Activated CD4-positive, alpha-beta memory T cell treated with anti-CD3 and anti-CD28 coated beads, Interleukin-2, amount 10 ng/mL, durations not matched to agents 7 days and 5 days (primary cell): ENCODE measurements at places on chromosomes 5 and 9. TPM values are rescaled to one million over a fixed set of nuclear protein-coding genes. Genes with fewer than 3 reads are reported as not detected.

The BSPRY gene
- 7.3 TPM for total RNA-seq

DNA sequence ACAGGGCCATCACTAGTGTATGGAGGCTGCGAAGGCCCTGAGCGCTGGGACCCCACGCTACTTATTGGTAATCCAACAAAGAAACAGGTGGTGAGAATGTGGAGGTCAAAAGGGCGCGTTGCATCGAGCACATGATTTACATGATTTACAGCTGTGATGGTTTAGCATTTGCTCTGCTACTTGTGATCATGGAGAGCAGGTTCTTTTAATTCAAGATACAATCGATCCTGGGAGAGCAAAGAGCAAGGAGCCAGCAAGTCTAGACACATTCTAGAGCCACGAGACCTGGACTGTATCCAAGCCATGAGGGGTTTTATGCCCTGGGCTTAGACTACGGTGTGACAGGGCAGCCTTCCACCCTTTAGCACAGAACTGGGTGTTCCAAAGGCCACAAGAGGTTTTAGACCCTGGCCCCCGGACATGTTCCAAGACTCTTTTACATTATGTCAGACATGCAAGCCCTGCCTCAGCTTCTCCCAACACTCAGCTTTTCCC lies 47.0 kb upstream of the CLK4 start:
- no peaks in the 10 kb centered on the region for H3K36me3 ChIP-seq
- H3K27me3 ChIP-seq, result no peaks in the 10 kb centered on the region

GRCh38 chr5:111223101-111223786 lies 940 bp upstream of the CAMK4 start:
- DNase-seq, result no peak
- H3K4me1 ChIP-seq, result peaks cover 35% of the 10 kb centered on the region
- peaks cover 3% of the 10 kb centered on the region for H3K27me3 ChIP-seq

- H3K27ac ChIP-seq, result no peak overlapping the region
- H3K4me3 ChIP-seq, result no peak overlapping the region
- DNase-seq, result no peak
- H3K36me3 ChIP-seq, result no peaks in the 10 kb centered on the region
- H3K4me1 ChIP-seq, result no peaks in the 10 kb centered on the region
Measured at GRCh38 chr5:39696672-39697398, 272.1 kb upstream of the DAB2 start.

DNA sequence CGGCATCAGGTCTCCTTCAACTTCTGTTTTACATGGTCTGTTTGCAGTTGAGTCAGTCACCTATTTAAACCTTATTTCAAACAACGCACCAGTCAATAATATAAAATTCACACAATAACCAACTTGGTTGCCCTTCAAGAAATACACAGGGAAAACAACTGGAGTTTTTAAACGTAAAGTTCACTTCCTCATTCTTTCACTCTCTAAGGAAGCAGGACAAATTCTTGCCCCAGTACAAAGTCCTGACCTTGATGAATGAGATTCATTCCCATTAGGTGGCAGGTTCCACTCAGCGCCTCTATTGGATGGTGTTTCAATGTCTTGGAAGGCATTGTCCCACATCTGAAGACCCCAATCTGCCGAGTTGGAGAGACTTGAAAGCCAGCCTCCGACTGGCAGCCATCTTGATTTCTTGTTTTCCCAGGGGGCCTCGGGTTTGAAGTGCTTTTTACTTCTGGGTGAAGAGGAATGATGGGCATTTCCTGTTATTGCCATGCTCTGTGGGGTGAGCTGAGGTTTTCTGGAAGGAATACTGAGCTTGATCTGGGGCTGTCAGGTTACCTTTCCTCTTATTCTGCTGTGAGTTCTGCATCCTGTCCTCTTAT lies 105.0 kb downstream of the ACER2 start:
- DNase-seq, result no peak
- H3K27ac ChIP-seq, result no peak overlapping the region
- H3K4me3 ChIP-seq, result no peak overlapping the region
- H3K4me1 ChIP-seq, result peaks cover 19% of the 10 kb centered on the region
- peaks cover 8% of the 10 kb centered on the region for H3K27me3 ChIP-seq

DNA sequence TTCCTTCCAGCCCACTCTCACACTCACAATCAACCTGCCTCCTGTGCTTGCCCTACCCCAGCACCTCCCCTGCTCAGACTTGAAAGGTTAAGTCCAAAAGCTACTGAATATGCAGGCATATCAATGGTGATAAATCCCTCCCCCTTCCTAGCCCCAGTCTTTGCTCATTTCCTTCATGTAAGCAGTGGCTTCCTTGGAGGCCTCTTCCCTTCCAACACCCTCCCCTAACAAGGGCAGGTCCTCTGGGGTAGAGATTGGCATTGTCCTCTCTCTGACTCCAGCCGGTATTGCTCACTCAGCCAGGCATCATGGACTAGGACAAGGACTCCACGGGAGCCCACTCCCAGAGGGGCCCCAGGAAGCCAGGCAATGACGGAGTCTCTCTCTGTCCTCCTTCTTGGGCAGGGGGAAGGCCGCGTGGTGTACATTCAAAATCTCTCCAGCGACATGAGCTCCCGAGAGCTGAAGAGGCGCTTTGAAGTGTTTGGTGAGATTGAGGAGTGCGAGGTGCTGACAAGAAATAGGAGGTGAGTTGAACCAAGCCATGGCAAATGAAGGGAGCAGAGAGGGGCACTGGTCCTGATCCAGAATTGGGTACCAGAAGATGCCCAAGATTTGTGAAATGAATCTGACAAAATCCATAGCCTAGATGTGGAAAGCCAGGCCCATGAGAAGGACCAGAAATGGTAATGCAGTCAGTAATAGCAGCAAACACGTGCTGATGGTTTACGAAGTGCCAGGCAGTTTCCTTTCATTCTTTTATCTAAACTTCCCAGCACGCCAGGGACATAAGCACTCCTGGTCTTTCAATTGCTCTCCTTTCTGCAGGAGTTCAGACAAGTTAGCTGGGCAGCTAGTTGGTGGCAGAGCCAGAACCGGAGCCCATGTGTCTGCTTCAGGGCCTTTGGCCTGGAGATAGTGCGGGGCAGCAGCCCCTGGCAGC lies 102.5 kb downstream of the PDE6A start:
- H3K4me1 ChIP-seq, result no peaks in the 10 kb centered on the region
- DNase-seq, result no peak
- no peak overlapping the region for H3K4me3 ChIP-seq

DNA sequence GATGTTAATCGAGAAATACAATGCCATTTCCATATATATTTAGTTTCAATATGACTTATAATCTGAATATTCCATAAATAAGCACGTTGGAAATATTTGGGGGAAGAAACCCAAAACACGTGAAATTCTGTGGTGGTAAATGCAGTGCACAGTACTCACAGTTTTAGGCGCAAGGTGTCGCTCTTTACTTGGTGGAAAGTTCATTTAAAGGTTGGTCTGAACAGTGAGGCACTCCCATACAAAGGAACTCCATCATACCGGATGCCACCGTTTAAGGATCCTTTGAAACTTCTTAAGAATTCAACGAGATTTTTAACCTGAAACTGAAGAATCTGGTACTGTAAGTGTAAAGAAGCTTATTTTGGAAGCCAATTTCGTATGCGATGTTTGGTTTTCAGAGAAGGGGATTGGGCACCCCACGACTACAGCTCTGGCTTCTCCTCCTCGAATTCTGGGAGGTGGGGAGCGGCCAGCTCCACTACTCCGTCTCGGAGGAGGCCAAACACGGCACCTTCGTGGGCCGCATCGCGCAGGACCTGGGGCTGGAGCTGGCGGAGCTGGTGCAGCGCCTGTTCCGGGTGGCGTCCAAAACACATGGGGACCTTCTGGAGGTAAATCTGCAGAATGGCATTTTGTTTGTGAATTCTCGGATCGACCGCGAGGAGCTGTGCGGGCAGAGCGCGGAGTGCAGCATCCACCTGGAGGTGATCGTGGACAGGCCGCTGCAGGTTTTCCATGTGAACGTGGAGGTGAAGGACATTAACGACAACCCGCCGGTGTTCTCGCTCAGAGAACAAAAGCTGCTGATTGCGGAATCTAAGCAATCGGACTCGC lies at the start of gene PCDHA11:
TSS of gene PCDHA11 (plus strand) at position 237 of the 834 bp plus-strand sequence. CDS start at position 384, 147 bp downstream.
- H3K27ac ChIP-seq, result peak within 1 kb of the TSS; percentile 35
- H3K4me3 ChIP-seq, result no peak within 1 kb of the TSS
- no peaks in the 10 kb centered on the region for H3K4me1 ChIP-seq
- H3K36me3 ChIP-seq, result peaks cover 4% of the 10 kb centered on the region
- no peak for DNase-seq
- no peaks in the 10 kb centered on the region for H3K27me3 ChIP-seq

The ZNF608 gene
- total RNA-seq, result not detected

The TICAM2 gene
- 1.8 TPM for total RNA-seq

The CACNA1B gene
- not detected for total RNA-seq

GRCh38 chr5:6378766-6379103 lies 388 bp upstream of the MED10 start:
- peaks cover 4% of the 10 kb centered on the region for H3K27me3 ChIP-seq
- no peak for DNase-seq
- H3K27ac ChIP-seq, result peak overlapping the region; percentile 93
- H3K4me3 ChIP-seq, result peak overlapping the region; percentile 94
- H3K36me3 ChIP-seq, result peaks cover 39% of the 10 kb centered on the region
- peaks cover 40% of the 10 kb centered on the region for H3K4me1 ChIP-seq

DNA sequence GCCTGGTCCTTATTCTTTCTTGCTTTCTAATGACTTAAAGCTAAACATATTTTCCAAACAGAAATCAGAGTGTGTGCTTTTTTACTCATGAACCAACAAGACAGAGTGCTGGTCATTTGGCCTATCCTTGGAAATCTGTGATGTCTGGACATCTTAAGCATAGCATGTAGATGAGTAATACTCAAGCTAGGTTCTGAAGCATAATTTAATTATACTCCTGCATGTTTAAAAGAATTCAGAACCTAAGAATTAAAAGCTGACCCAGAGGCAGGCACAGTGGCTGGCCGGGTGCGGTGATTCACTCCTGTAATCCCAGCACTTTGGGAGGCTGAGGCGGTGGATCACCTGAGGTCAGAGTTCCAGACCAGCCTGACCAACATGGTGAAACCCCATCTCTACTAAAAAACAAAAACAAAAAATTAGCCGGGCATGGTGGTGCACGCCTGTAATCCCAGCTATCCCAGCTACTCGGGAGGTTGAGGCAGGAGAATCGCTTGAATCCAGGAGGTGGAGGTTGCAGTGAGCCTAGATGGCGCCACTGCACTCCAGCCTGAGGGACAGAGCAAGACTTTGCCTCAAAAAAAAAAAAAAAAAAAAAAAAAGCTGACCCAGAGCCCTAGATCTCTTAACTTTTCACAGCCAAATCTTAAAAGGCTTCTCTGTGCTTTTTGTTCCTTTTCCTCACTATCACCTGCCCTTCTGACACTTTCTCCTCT lies 16.2 kb upstream of the TJP2 start:
- H3K27ac ChIP-seq, result no peak overlapping the region
- H3K27me3 ChIP-seq, result no peaks in the 10 kb centered on the region
- peaks cover 3% of the 10 kb centered on the region for H3K36me3 ChIP-seq
- H3K4me1 ChIP-seq, result no peaks in the 10 kb centered on the region

DNA sequence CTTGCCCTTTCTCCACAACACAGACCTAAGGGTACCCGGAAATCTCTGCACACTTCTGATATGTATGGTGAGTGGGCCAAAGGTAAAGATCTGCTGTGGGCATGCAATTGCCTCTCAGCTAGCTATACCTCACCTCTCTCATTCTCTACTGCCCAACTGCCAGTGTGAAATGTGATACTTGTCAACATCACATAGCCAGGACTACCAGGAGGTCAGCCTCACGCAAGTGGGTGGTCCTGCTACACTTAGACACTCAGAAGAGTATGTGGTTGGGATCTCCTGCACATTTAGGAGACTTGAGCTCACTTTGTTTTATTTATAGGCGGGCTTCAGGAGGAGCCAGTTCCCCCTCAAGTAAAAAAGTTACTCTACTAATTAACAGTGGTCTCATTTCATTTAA lies 88.0 kb upstream of the MAN2A1 start:
- peaks cover 2% of the 10 kb centered on the region for H3K27me3 ChIP-seq
- no peak overlapping the region for H3K4me3 ChIP-seq
- no peak overlapping the region for H3K27ac ChIP-seq
- no peaks in the 10 kb centered on the region for H3K4me1 ChIP-seq
- no peak for DNase-seq

The SLC46A2 gene
- total RNA-seq, result not detected

DNA sequence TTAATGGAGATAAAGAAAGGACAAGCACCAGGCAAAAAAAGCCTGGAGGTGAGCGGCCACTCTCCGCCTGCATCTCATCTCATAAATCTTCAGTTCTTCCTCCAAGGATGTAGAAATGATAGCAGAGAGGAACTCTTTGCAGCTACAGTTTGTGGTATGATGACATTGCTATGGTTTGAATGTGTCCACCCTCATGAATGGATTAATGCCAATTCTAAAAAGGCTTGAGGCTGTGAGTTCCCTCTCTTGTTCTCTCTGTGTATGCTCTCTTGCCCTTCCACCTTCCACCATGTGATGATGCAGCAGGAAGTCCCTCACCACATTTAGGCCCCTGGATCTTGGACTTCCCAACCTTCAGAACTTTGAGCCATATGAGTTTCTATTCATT lies 126.4 kb downstream of the SPOCK1 start:
- no peak for DNase-seq
- H3K36me3 ChIP-seq, result no peaks in the 10 kb centered on the region
- H3K4me1 ChIP-seq, result no peaks in the 10 kb centered on the region
- no peak overlapping the region for H3K27ac ChIP-seq
- no peaks in the 10 kb centered on the region for H3K27me3 ChIP-seq

DNA sequence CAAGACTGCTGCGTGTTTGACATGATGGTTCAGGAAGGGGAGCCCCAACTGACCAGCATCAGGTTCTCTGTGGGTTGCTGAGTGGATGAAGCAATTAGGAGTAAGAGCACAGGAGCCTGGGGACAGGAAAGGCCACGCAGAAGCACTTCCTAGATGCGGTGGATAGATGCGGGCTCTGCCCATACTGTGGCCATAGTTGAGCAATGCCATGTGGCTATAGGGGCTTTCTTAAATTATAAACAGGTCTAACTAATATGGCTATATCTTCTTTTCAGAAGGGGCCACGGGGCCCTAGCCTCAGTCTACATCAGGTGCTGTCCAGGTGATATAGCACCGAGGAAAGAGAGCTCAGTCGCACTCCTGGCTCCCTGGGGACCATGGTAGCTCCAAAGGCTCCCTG lies 198.6 kb downstream of the GADD45G start:
- H3K27ac ChIP-seq, result no peak overlapping the region
- peaks cover 22% of the 10 kb centered on the region for H3K27me3 ChIP-seq
- H3K4me3 ChIP-seq, result no peak overlapping the region
- DNase-seq, result no peak
- H3K4me1 ChIP-seq, result peaks cover 3% of the 10 kb centered on the region
- H3K36me3 ChIP-seq, result no peaks in the 10 kb centered on the region

The MCC gene
- 8.6 TPM for total RNA-seq

DNA sequence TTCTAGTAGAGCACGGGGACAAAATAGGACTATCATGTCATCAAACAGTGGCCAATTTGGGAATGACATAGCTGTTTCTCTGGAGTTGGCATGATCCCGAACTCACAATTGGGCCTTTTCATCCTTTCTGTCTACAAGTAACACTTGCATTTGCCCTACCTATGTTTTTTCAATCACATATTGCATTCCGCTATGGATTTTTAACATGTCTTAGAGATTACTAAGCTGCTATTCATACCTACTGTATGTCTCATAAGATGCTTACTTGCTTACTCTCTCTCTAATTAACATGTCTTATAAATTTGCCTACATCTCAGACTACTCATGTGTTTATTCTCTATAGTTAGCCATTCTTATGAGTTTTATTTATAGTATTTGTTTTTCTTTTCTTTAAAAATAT lies 341.2 kb upstream of the CTNND2 start:
- no peaks in the 10 kb centered on the region for H3K4me1 ChIP-seq
- no peak overlapping the region for H3K27ac ChIP-seq
- no peak overlapping the region for H3K4me3 ChIP-seq
- no peak for DNase-seq
- H3K36me3 ChIP-seq, result no peaks in the 10 kb centered on the region
- H3K27me3 ChIP-seq, result no peaks in the 10 kb centered on the region

- DNase-seq, result no peak
- peaks cover 12% of the 10 kb centered on the region for H3K36me3 ChIP-seq
- H3K27me3 ChIP-seq, result peaks cover 11% of the 10 kb centered on the region
- H3K4me1 ChIP-seq, result peaks cover 35% of the 10 kb centered on the region
- H3K27ac ChIP-seq, result no peak overlapping the region
Measured at GRCh38 chr5:56666901-56667300, 148.4 kb upstream of the MAP3K1 start.
